Activated effector memory CD4-positive, alpha-beta T cell treated with anti-CD3 and anti-CD28 coated beads, Interleukin-2, amount 50 U/mL, for 16 hours (primary cell): ENCODE measurements at places on chromosomes 12 and 14.

DNA sequence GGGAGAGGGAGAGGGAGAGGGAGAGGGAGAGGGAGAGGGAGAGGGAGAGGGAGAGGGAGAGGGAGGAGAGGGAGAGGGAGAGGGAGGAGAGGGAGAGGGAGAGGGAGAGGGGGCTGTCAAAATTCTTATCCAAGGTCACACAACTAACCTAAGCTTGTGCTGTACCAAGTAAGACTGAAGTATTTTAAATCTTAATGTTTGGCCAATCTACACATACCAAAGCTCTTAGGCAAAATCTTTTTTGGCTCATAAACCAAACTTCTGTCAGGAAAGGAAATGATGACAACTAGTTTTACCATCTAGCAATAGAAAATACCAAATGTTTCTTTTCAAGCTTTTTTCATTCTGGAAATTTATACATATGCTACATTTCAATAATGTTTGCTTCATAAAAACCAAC is 33.8 kb downstream of the CCDC38 start:
- no peak for DNase-seq

- DNase-seq = no peak
Observed at GRCh38 chr12:98612696-98613334, 19.3 kb downstream of the SLC25A3 start.

- no peak for DNase-seq
Observed at GRCh38 chr12:71782017-71782416, 27.4 kb downstream of the RAB21 start.

GRCh38 chr14:99137913-99138571 is 134.0 kb downstream of the BCL11B start:
- peak; percentile 52 for DNase-seq

- no peak for DNase-seq
Observed at GRCh38 chr14:69666112-69666511, 54.7 kb downstream of the SUSD6 start.

DNA sequence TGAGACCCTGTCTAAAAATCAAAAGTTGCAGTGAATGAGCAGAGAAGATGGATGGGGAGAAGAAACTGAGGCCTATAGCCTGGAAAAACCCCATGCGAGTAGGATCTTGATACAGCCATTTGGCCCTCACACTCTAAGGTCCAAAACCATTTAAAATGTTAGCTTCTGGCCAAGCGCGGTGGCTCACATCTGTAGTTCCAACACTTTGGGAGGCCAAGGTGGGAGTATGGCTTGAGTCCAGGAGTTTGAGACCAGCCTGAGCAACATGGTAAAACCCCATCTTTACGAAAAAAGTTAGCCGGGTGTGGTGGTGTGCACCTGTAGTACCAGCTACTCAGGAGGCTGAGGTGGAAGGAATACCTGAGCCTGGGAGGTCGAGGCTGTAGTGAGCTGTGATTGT is 19.8 kb downstream of the VRTN start:
- DNase-seq = no peak

- DNase-seq = peak; percentile 46
Observed at GRCh38 chr14:101109981-101110728, 206.6 kb upstream of the RTL1 start.

- DNase-seq = no peak
Observed at GRCh38 chr14:55450987-55451386, 10.6 kb upstream of the TBPL2 start.

GRCh38 chr12:108235197-108235984 is 103.7 kb downstream of the CMKLR1 start:
- DNase-seq = no peak

DNA sequence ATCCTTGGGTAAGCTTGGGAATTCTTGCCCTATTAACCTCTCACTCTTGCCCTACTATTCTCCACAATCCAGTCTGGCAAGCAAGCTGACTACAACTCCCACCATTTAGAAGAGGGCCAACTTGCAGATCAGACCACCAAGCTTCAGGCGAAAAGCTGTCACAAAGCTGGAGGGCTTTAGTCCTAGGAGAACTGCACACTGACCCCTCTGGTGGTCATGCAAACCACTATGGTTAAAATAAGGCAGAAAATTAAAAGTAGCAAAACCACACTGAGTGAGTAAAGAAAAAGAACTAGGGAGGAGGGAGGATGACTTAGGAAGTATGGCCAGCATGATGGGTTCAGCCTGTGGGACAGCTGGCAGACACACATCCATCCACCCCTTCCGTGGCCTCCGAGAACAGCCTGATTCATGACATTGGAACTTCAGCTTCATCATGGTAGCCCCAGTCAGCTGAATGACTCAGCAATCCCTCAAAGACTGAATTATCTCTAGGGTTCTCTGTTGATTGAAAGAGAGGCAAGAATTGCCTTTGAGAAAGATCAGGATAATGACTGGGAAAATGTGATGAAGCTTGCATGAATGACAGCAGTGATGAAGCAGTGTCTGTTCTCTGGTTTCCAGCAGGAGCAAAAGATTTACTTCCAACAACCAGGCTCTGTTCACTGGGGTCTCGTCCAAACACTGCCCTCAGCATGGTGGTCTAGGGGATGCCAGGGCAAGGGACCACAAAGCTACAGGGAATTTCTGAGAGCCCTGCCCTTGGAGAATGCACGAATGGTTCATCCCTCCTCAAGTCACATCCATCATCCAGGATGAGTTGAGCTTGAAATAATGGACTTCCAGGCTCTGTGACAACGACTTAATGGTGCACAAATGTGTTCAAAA is 24.4 kb downstream of the PITPNM2 start:
- DNase-seq = no peak

GRCh38 chr12:70080566-70080965 is 162.7 kb upstream of the CNOT2 start:
- no peak for DNase-seq

- no peak for DNase-seq
Observed at GRCh38 chr12:108788076-108788782, 56.9 kb upstream of the CORO1C start.

- no peak for DNase-seq
Observed at GRCh38 chr12:22551624-22552023, 7.3 kb upstream of the C2CD5 start.

DNA sequence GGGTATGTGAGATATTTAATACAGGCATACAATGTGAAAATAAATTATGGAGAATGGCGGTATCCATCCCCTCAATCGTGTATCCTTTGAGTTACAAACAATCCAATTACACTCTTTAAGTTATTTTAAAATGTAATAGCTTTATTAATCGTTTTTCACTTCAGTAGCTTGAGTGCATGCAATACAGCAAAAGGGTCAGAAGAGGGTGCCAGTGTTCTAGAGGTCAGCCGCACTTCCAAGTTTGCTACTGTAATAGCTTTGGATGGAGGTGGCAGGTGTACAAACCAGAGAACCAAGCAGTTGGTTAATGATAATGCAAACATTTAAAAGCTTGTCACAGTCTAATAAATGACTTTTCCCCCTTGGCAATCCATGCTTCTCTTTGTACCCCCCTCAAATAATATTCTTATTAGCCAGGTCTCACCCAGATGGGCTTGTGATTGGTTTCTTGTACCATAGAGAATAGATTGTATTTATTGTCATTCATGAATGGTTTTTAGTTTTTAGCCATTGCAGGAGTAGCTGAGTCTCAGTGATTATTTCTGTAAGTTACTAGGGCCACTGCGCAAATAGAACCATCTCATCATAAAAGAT is 127.0 kb downstream of the ERC1 start:
- DNase-seq = peak; percentile 87

GRCh38 chr12:113134071-113134470 is 1.5 kb downstream of the RASAL1 start:
- no peak for DNase-seq

GRCh38 chr12:94165138-94165537 is 16.8 kb downstream of the PLXNC1 start:
- no peak for DNase-seq

DNA sequence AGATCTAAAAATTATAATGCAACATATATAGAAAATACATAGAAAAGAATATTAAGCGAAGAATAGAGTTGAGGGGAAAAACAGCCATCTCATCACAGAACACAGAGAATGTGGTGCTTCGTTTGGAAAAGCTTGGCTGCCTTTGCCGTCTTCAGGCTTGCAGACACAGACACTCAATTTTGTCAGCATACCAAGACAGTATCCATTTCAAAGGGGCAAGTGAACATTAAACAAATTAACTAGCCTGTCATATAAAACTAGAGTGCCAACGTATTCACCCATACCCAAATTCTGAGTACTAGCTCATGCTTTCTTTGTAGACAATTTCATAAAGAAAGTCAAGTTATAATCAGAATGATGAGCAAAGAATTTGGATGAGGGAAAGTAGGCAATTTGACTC is 40.5 kb downstream of the DMAC2L start:
- DNase-seq = no peak

DNA sequence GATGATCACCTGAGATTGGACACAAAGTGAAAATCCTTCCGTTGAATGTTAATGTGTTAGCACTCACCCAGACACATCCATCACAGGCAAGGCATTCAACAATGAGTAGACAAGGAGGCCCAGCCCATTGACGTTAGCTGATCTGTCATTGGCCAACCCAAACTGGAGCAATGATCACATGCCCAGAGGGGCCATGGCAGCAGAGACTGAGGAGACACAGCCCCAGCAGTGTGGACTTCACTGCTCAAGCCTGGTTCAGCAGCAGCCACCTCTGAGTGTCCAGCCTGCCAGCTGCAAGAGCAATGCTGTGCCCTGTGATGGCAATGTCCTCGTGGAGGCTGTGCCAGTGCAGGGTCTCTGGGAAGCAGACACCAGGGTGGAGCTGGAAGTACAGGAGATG is 622.2 kb downstream of the AACS start:
- no peak for DNase-seq

DNA sequence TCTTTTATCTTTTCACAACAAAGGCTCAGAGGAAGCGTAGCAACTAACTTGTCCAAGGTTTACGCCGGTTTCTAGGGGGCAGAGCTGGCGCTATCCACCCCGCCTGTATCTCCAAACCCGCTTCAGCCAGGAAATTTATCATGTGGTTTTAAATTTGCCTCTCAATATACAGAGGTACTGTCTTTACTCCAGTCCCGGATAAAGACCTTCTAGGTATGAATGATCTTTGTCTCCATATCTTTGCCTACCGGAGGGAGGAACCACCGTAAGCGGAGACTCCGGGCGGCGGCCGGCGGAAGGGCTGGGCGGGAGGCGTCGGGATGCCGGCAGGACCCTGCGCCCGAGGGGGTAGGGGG is 693 bp upstream of the RIMKLB start:
- DNase-seq = no peak

- no peak for DNase-seq
Observed at GRCh38 chr12:107525719-107526554, 159.7 kb upstream of the PWP1 start.

DNA sequence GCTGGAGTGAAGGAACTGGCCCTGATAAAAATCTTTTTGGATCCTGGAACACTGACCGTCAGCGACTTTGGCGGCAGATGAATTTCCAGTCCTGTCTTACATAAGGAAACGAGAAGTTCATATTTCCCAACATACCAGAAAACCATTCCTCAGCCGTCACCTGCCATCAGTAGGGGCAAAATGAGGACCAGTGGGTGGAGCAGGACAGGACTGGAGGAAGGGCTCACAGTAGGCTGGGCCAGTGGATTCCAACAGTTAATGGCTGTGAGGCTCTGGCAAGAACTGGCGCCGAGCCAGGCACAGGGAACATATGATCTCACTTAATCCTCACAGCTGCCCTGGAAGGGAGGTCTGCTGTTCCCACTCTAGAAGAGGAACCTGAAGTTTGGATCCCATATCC is 67.2 kb upstream of the FAM181A start:
- no peak for DNase-seq

GRCh38 chr12:70251226-70251625 is 8.0 kb downstream of the CNOT2 start:
- no peak for DNase-seq

- DNase-seq = no peak
Observed at GRCh38 chr14:81416981-81417380, 16.9 kb upstream of the STON2 start.

DNA sequence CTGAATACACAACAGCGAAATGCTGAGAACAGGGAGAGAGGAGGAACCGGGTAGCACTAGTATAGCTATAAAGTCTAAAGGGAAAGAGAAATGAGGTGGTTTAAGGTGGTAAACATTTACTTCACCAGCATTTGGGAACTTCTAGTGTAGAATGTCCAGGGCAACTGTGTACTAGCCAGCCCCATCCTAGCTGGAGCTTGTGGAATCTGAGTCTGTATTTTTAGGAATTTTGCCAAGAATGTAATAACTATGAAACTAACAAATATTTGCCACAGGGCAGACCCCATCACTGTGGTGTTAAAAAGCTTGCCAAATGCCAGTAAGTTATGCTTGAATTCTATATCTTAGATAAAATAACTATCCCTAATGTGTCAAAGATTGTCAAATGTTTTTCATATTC is 398.9 kb upstream of the MIS18BP1 start:
- no peak for DNase-seq

GRCh38 chr12:89353823-89354611 is 1.7 kb upstream of the DUSP6 start:
- peak; percentile 88 for DNase-seq

DNA sequence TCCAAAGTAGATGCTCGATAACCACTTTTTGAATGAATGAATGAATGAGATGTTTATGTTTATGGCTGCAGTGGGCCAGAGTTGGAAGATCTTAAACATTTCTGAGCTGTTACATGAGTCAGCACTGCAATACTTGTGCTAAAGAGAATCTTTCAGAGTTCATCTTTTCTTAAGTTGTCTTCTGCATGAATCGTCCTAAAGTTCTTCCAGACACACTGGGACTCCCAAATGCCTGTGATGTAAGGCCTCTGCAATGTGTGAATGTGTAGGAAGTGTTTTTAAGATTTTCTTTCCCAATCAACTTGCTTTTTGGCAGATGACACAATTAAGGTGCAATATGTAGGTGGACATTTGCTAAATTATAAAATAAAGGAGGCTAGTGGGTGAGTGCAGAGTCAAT is 50.3 kb upstream of the TRIM9 start:
- no peak for DNase-seq

- DNase-seq = no peak
Observed at GRCh38 chr14:58749066-58749669, 111.4 kb downstream of the DACT1 start.

GRCh38 chr14:32825058-32825457 is 113.6 kb upstream of the NPAS3 start:
- no peak for DNase-seq

DNA sequence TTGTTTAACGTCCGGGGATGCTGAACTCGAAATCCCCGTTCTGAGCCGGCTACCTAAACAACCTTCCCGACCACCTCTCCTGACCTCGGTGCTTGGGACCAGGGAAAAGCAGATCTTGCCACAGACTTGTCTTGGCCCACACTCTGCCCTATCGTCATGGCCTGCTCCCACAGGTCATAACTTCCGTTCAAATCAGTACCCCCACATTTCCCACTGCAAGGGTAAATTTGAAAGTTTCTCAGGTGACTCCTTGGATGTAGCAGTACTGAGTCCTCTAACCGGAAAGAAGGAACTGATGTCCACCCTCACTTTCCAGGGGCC is 612 bp upstream of the RBM23 start:
- no peak for DNase-seq

GRCh38 chr12:63916561-63917476 is 72.3 kb downstream of the SRGAP1 start:
- no peak for DNase-seq

DNA sequence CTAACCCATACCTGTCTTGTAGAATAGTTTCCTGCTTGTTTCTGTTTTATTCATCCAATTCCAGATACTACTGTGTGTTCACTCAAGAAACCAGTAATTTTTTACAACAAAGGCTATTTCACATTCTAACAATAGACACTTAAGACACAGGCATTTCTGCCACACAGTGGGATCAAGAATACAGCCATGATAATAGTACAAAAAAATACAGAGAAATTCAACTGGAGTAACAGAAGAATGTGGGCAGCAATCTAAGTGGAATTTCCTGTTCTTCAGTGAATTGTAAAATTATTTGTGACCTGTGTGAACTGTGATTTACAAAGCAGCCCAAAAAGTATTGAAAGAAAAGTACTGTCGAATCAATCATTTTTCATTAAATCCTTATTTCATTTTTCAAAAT is 282.9 kb downstream of the CCER1 start:
- DNase-seq = no peak
